ENCODE measurements at places on chromosomes 12 and 14.

GRCh38 chr14:64758025-64758521 lies 53.8 kb downstream of the PLEKHG3 start:
- no peak for DNase-seq

DNA sequence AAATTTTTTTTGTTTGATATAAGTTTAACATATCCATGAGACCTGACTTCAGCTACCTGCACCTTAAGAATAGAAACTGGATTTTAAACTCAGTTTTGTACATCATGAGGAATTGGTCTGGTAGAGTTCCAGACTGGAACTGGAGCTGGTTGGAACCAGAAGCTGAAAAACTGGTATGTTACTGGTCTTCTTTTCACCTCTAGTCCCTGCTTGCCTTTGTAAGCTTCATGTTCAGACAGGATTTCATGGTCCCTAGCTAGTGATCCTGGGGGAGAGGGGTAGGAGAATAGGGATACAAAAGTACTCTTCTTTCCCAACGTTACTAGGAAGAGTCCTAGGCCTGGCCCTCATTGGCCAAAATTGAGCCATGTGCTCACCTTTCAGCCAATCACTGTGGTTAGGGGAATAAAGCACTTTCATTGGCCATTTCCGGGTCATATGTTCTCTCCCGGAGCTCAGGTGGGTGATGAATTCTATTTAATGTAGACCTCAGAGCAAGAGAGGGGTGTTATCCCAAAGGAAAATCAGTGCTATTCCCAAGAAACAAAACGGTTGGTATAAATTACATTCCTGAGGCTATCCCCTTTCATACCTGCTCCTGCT lies 36.9 kb upstream of the APPL2 start:
- DNase-seq, result no peak

GRCh38 chr14:54001189-54001878 lies 44.7 kb upstream of the BMP4 start:
- DNase-seq, result no peak

- no peak for DNase-seq
Observed at GRCh38 chr12:84069198-84069597, 843.4 kb downstream of the SLC6A15 start.

DNA sequence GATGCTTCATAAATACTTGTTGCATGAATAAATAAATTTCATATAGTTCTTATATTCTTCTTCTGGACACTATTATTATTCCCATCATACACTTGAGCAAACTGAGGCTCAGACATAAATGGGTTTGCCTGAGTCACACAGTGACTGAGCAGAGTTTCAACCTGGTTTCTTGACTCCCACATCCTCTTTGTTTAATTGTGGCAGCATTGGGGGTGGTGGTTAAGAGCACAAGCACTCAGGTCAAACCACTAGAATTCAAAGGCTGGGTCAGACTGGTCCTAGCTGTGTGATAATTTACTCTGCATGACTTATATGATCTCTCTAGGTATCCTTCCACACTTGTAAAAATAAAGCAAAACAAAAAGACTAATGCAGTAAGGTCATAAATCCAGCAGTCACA lies 274.9 kb upstream of the SRRM4 start:
- no peak for DNase-seq

DNA sequence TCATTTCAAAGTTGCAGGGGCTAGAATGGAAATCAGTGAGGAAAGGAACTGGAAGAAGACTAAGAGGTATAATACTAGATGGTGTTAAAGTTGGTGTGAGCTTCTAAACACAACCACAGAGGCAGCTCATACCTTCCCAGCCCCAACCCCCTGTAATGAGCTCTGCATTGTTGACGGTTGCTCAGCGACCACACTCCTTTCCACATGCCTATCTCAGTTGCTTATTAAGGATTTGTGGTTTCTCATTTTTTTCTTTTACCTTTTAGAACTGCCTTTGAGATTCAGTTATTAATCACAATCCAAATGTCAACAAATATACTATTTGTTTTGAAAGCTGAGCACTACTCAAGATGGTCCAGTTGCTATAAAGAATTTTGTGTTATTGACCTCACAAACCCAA lies 62.1 kb upstream of the KIF21A start:
- no peak for DNase-seq

GRCh38 chr12:57476162-57476992 lies 3.3 kb downstream of the ARHGAP9 start:
- no peak for DNase-seq

All from fibroblast of skin of left quadriceps (primary cell).